Activated effector memory CD4-positive, alpha-beta T cell treated with Interleukin-2 at 50 U/mL for 16 hours (primary cell): ENCODE measurements at places on chromosomes 4 and X.
A peak's percentile ranks its signal among the peaks of the same experiment; 100 is the strongest.

- no peak for DNase-seq
These were observed 88.2 kb upstream of the PPARGC1A start for GRCh38 chr4:23978002-23978401.

DNA sequence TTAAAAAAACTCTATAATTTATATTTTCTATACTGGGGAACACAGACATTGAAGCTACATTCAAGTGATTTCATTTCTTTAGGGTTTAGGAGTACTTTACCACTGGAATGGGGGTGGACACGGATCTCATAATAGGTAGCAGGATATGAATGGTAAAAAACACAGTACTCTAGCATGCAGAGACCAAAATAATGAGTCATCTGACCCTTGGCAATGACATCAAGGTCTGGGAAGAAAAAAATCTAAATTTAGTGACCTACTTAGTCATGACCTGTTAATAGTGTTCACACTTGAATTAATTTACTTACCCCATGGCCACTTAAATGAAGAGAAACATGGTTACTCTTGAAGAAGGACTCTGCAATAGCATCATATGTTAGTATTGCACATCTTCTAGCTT is 187.9 kb downstream of the EPHA5 start:
- no peak for DNase-seq

DNA sequence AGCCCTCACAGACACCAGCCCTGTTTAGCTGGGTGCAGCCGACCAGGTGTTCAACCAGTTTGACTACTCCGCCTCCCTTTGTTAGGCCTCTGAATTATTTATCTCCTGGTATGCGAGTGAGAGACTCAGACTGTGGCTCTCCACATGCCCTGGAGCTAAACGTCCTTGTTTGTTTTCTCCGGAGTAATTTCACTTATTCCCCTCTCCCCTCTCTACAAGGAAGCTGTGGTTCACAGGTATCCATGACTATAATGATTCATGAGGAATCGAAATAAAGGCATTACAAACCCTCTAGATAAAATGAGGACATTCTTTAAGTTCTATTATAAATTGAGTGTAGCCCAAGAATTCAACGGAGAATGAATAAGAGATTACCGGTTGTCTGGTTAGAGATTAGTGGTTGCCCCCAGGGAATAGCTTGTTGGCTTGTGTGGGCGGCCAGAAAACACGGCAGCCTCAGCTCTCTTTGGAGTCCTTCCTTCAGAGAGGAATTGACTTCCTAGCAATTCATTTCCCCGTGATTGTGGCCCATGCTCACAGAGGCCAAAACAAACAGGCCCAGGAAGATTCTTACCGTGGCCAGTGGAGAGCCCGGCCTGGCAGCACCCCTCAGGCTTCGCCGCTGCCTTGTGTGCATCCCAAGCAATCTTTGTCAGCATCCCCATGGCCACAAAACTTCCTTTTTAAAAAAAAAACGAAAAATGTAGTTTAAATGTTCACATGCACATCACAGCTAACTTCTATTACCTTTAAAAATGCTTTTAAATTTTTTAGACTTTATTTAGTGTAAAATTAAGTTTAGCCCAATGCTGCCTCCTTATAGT is 60.2 kb upstream of the CBR4 start:
- DNase-seq = no peak

DNA sequence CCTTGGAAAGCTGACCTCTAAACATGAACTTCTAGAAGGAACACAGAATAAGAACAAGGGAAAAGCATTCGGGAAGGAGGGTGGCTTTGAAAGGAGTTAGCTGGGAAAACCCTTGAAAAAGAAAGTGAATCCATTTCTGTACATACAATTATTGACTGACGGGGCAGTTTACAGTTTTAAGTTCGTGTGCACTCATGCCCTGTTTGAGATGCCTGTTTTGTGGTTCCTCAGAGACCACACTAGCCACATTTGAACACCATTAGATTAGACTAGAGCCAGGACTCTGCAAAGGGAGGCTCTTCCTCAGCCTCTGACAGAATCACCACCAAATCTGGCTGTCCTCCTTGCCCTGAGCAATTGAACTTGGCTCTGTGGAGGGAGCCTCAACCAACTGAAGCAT is 158.3 kb downstream of the PALLD start:
- no peak for DNase-seq

DNA sequence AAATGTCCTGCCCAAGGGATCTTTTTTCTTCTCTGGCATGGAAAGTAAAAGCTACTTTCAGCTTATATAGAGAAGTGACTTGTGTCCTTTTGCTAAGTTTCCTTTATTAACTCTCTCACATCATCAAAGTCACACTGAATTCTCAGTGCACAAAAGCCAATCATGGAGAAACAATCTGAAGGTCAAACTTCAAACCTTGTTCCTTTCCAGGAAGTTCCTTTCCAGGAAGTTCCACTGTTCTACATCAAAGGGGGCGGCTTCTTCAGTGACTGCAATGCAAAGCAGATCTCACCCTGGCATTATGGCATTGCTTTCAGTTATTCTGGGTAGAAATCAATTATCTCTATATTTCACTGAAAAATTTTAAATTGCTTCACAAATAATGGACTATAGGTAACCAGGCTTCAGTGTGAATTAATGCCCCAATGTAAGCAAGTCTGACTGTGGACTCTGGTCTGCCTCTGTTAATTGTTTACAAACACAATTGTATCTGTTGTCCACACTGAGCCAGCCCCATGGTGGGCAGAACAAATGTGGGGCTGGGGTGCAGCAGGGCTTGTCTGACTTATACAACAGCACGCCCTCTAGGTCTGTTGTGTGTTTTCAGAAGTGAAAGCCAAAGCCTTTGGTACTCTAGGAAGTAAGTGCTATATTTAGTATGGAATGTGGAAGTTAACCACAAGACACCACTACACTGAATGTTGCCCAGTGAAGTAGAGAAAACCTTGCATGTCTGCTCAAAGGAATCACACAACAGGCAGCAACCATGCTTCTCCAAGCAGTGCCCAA is 98.8 kb downstream of the CDS1 start:
- DNase-seq = no peak

DNA sequence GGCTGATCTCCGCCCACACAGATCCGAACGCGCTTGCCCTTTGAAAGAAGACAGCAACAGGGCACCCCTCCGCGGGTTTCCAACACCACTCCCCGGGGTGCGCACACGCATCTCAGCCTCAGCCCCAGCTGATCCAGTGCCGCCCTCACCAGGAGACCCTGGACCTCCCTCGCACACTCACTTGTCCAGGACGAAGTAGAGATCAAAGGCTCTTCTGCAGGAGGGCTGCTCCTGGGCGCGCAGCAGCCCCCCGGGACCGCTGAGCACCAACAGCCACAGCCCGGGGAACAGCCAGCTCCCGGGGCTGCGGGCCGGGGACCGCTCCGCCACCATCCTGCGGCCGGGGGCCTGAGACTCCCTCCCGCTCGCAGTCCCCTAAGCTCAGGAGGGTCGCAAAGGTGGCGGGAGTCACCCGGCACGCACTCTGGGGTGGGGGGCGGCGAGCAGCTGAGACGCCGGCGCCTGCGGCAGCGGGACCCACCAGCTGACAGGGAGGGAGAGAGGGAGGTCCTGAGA is 743 bp downstream of the ANTXR2 start:
- peak; percentile 33 for DNase-seq

GRCh38 chrX:113384628-113385027 is 544.0 kb upstream of the AMOT start:
- DNase-seq = no peak

DNA sequence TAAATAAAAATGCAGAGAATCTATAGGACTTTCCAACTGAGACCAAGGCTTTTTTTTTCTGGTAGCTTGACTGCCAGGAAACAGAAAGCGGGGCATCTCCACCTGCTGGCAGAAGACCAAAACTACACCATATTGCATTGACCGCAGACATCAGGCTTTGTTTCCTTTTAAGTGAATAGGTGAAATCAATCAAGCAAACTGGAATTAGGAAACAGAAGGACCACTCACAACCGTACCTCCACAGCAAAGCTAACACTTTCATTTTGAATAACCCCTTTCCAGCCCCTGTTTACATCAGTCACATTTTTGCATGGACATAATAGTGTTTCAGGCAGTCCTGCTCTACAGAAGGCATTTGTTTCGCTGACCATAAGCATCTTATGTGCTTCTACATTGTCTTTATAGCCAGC is 218.2 kb downstream of the IDS start:
- DNase-seq = no peak

GRCh38 chr4:47270201-47270888 is 193.2 kb downstream of the COMMD8 start:
- DNase-seq = no peak

- no peak for DNase-seq
These were observed 248.3 kb upstream of the KLF3 start for GRCh38 chr4:38415682-38416081.

DNA sequence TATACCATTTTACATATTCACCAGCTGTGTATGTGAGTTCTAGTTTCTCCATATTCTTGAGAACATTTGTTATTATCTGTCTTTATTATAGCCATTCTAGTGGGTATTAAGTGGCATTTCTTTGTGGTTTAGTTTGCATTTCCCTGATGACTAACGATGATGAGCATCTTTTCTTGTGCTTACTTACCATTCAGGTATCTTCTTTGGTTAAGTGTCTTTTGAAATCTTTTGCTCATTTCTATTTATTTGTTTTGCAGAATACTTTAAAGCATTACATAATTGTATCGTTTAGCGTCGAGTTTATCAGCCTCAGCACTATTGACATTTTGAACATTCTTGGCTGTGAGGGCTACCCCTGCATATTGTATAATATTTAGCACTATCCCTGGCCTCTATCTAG is 85.4 kb downstream of the FRMPD4 start:
- no peak for DNase-seq

DNA sequence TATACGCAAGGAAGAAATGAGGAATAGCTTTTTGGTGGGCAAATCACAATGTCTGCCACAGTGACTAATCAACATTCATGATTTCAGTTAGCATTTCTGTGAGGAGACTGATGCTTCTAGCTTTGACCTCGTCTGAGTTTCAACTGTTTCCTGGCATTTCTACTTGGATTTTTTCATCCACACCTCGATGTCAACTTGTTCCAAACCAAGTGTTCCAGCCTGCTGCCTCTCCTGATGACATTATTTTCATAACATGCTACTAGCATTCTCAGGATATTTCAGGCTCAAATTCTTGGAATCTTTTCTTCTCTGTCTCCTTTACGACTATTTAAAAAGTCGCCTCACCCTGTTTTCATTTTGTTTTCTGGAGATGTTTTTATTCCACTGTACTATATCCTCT is 90.3 kb upstream of the TEX13D start:
- DNase-seq = no peak

DNA sequence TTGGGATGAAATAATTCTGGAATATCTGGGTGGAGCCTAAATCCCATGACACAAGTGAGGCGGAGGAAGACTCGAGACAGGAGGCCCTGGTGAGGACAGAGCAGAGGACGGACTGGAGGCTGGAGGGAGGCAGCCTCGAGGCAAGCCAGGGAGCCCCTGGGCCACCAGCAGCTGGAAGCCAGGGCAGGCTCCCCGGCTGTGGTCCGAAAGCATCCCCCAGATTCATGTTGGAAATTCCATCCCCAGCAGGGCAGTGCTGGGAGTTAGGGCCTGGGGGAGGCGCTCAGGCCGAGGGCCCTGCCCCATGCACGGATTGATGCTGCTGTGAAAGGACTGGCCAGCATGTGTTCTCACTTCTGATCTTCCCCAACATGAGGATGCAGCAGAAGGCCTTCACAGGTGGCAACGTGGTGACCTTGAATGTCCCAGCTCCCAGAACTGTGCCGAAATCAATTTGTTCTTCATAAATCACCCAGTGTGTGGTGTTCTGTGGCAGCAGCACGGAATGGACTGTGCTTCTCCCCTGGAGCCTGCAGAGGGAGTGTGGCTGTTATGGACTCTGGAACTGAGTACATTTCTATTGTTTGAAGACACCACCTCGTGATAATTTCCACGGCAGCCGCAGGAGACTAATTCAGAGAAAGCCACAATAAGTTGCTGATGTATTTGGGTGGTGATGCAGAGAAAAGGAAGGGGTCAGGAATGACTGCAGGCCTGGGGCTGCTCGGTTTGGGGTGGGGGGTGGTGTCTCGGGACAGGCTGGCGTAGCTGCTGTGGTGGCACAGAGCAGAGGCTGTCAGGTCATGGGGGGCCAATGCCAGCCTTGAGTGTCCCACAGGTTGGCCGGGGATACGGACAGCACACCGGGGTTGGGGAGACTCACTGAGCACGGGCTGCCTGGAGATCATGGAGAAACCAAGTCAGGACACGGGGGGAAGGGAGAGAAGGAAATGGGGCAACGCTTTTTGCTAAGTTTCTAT is 56.9 kb downstream of the PCGF3 start:
- DNase-seq = no peak

DNA sequence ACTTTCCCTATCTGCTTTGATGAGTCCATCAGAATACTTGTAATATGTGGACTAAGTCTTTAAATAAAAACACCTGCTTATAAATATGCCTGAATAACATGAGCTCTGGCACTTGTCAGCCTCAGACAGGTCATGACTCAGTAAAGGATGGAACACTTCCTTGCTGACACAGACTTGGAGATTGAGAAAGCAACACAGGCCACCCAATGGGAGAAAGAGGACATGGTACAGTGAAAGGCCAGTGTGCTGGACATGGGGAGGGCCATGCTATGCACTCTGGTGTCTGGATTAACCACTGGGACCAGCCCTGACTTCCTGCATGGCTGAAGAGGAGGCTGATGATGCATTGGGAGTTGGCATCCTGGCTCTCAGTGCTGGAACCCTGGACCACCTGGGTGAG is 149.5 kb downstream of the DHRSX start:
- no peak for DNase-seq

GRCh38 chr4:114783215-114783595 is 184.6 kb downstream of the UGT8 start:
- DNase-seq = no peak

DNA sequence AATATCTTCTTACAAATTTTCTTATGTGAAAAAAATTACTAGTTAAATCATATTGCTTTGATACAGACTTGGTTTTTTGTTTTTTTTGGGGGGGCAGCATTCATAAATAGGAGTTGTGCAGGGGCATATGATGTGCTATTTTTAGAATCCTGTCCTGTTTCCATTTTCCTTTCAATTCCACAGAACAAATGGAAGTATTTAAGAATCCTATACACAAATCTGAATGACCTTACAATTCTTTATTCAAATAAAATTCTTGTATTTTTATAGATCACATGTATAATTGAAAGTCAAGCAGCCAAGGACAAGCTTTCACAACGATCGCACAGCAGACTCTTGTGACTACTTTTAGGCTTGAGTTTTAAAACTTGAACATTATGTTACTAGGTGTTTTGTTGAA is 523.9 kb downstream of the ANKRD50 start:
- DNase-seq = no peak

- DNase-seq = no peak
These were observed 360.2 kb downstream of the GLUD2 start for GRCh38 chrX:121407627-121408026.
